ENCODE measurements at places on chromosomes 2 and 18.

DNA sequence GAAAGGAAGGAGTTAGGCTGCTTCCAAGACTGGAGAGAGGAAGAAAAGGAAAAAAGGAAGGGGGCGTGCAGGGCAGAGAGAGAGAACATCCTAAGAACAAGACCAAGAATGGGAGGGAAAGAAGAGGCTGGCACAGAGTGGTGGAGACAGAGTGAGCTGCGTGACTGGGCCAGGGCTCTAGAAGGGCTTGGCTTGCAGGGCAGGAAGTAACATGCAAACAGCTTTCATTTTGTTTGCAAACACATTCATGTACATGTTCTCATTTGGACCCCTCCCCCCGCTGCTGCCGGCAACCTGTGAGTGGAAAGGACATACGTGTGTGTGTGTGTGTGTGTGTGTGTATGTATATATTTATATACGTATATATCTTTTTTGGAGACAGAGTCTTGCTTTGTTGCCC is 46.8 kb upstream of the DNMT3A start:
- no peak for DNase-seq

GRCh38 chr18:79413426-79413825 is 17.7 kb downstream of the NFATC1 start:
- no peak for DNase-seq

- DNase-seq: no peak
Observed at GRCh38 chr2:59921743-59922142, 631.7 kb downstream of the BCL11A start.

- DNase-seq: no peak
Observed at GRCh38 chr2:85796046-85796340, 42.2 kb downstream of the ATOH8 start.

- no peak for DNase-seq
Observed at GRCh38 chr18:63317982-63318888, 1.3 kb downstream of the BCL2 start.

GRCh38 chr2:36337354-36337753 is 18.2 kb upstream of the CRIM1 start:
- DNase-seq: no peak

GRCh38 chr2:238974501-238975166 is 126.7 kb downstream of the TWIST2 start:
- peak; percentile 21 for DNase-seq

DNA sequence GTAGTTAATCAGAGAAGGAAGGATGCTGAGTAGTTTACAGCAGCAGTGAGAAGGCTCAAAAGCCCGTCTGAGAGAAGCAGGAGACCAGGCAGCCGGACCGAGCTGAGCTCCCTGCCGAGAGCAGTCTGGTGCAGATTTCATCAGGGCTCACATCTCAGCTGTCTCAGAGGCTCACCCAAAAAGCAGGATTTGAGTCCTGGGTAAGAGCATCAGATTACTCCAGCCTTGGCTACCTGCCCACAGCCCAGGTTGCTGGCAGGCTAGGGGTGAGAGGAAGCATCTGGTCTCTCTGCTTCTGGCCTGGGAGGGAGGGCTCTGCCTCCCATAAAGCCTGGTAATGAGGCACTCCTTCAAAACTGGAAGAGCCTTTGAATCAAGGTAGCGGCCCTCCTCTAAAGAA is 140.5 kb downstream of the ST6GAL2 start:
- DNase-seq: no peak

DNA sequence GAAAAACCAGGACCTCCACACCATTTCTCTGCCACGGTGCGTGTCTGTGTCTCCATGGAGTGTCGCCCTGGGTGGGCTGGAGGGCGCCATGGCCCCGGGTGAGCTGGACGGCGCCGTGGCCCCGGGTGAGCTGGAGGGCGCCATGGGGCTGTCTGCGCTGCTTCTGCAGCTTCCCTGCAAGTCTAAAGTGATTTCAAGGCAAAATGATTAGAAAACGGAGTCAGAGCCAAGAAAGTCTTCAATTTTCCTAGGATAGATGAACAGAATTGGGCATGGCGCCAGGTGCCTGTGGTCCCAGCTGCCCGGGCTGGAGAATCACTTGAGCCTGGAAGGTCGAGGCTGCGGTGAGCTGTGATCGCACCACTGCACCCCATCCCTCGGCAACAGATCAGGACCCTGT is 27.7 kb upstream of the NFATC1 start:
- DNase-seq: no peak

DNA sequence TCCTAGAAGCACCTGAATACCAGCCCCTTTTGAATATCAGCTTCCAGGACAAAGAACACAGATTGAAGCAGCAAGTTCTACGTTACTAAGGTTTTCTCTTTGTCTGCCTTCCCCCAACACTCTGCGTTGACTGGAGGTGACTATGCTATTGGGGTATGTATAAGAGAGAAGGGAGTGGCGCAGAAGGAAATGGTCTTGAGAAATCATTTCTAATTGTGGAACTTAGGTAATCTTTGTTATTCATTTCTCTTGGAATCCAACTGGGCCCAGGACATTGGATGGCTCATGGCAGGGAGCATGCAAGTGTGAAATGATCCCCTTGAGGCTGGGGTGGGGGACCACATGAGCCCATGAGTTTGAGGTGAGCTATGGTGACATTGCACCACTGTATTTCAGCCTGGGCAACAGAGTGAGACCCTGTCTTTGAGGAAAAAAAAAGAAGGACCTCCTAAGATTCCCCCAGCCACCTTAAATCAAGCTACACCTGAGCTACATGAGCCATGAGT is 29.7 kb downstream of the XDH start:
- peak; percentile 77 for DNase-seq

- DNase-seq: no peak
Observed at GRCh38 chr2:152490686-152491455, 155.9 kb downstream of the FMNL2 start.
